ENCODE measurements at places on chromosomes 4 and X. TPM values are rescaled to one million over a fixed set of nuclear protein-coding genes. Genes with fewer than 3 reads are reported as not detected.

Gene PRDM8
- 2.3 TPM for total RNA-seq

Gene PTPN13
- total RNA-seq: 12.5 TPM

Gene CHIC1
- 10.2 TPM for total RNA-seq

Gene EOLA1
- total RNA-seq: 13.3 TPM

Gene HNRNPH2
- total RNA-seq: 106 TPM

Gene SSX4B
- total RNA-seq: not detected

Gene OTC
- total RNA-seq: not detected

Gene DOCK11
- 0.76 TPM for total RNA-seq

Gene FAM9B
- total RNA-seq: not detected

Gene NHS
- 0.15 TPM for total RNA-seq
